ENCODE measurements at places on chromosomes 16 and 17.

DNA sequence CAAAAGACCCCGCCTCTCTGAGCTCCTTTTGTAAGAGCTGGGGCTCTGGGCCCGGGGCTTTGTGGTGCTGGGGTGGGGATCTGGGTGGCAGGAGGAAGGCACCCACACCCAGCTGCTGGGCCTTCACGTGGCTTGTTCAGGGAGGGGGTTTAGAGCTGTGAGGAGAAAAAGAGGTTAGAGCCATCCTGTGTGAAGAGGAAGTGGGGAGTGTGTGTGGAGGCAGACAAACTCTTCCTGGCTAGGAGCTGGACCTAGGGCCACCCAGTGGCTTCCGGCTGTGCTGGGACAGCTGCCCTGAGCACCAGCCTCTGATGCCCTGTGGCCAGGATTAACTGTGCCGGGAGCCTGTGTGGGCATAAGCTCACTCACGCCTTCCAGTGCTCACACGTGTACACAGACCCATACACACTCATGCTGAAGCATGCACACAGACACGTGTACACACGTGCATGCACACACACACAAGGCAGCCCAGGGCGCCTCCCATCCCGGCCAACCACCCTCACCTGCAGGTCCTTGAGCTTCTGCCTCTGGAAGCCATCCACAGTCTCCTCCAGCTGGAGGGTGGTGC lies 7.4 kb downstream of the CIBAR2 start:
- DNase-seq: peak; percentile 8

- DNase-seq: no peak
These were observed 64.8 kb upstream of the NOG start for GRCh38 chr17:56528696-56529095.

- DNase-seq: no peak
These were observed 65.3 kb downstream of the METRNL start for GRCh38 chr17:83144421-83145357.

GRCh38 chr17:65166787-65167186 lies 29.6 kb downstream of the RGS9 start:
- DNase-seq: no peak

- DNase-seq: no peak
These were observed 77.1 kb upstream of the HS3ST3A1 start for GRCh38 chr17:13678841-13679240.

DNA sequence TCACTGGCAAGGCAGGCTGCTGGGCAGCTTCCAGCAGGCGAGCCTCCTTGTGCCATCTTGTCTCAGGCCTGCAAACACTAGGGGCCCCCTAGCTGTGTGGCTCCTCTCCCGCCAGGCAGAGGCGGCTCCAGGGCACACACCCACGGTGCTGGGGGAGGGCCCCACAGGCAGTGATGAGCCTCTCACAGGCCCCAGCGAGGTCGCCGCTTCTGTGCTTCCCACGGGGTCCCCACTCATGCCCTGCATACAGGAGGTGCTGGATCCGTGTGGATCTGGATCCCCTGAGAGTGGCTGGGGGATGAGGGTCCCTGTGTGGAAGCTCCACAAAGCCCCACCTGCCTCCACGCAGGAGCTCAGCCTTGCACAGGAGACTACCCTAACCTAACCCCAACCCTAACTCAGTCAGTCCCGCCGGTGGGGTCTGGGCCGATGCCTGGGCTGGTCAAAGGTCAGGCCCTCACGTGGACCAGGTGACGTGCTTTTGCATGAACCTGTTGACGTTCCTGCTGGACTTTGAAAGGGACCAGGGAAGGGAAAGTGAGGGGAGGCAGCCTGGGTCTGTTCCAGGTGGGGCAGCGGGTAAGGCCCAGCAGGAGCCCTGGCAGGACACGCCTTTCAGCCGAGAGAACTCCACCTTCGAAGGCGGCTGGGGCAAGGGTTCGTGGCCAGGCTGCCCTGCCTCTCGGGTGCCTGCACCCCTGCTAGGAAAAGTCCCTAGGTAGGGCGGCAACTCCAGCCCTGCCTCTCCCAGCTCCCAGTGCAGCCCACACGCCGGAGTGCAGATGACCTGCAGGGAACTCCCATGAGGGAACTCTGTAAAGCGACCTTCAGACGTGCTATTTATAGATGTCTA lies 5.2 kb downstream of the SECTM1 start:
- no peak for DNase-seq

- no peak for DNase-seq
These were observed 7.4 kb downstream of the TAF15 start for GRCh38 chr17:35816723-35817122.

- DNase-seq: no peak
These were observed 1.5 kb downstream of the FLCN start for GRCh38 chr17:17235212-17236174.

DNA sequence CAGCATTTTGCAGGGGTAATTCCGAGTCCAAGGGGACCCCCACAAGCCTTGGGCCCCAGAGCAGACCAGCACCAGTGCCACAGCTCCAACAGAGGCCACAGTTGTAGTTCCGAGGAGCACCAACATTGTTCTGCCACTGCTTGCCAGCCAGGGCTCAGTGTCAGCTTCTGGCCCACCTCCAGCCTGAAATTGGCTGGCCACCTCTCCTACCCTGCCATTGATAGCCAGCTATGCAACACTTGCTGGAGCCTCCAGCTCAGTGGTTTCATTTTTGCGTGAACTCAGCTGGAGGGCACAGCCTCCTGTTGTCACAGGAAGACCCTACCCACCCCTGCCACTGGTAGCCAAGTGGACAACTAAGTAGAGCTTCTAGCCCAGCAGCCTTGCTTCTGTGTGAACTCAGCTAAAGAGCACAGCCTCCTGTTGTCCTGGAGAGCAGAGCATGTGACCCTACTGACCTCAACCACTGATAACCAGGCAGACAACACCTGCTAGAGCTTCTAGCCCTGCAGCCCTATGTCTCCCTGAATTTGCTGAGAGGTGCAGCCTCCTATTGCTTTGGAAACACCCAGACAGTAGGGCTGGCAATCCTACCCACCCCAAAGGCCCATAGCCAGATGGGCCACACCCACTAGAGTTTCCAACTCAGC lies 24.9 kb downstream of the HYDIN start:
- no peak for DNase-seq

DNA sequence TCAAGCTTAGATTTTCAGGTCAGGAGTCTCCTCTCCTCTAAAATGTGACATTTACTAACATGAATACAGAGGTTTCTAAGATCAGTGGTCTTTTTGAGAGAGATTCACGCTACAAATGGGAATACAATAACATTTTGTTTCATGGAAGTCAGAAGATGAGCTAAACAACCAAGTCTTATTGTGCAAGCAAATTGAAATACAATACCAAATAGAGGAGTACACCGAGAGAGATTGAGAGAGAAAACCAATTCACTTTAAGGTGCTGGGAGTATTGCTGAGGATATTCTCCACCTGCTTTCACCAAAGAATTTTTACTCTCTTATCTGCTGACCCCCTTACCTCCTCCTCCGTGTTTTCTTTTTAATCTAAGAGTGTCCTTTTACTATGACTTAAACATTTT lies 11.5 kb downstream of the VEZF1 start:
- no peak for DNase-seq

DNA sequence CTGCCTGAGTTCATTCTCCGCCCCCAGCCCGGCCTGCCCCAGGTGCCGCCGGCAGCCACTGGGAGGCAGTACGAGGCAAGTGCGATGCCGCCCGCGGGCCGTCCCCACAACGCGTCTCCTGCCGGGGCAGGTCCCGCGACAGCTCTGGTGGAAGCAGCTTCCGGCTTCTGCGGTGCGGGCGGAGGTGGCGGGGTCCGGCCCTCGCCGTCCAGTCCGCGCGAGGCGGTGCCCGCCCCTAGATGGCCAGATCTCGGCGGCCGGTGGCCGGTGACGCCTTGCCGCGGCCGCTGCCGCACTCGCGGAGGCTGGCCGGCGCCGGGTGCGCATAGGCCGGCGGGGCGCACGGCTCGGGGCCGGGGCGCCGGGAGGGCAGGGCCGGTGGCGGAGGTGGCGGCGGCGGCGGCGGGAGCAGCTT lies 1.8 kb downstream of the GJD3 start:
- DNase-seq: peak; percentile 48

- DNase-seq: no peak
These were observed 149.2 kb downstream of the DNAH9 start for GRCh38 chr17:11747441-11747840.

- DNase-seq: no peak
These were observed 773 bp downstream of the SYNGR3 start for GRCh38 chr16:1990351-1991134.
